ENCODE measurements at places on chromosomes 7 and 10.

DNA sequence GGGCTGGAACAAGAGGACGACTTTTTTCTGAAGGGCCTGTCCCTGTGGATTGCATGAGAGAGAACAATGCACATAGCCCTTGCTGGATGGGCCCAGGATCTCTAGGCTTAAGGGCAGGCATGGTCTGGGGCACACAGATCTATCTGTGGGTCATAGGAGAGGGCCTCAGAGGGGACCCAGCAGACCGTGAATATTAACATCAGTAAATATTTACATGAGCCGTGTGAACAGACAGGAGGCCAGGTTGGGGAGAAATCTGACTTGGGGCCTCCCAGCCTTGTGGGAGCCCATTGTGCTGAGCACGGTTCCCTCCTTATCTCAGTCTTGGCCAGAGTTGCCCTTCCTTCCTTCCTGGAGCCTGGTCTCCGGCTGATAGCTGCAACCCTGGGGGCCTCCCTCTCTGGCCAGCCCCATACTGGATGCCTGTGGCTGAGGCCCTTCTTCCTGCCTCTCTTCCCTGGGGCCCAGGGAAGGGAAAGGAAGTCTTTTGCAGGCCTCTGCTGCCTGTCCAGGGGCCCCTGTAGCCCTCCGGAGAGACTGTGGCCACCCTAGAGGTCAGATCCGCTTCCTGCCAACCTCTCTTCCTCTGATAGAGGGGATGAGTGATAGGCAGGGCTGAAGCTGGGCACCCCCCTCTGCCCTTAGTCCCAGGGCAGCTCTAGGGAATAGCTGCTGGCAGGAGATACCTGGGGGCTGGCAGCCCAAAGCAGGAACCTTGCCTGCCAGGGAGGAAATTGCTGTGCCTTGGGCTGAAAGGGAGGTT, 44.5 kb upstream of the TRIM8 start:
- no peak for DNase-seq

GRCh38 chr10:132467464-132468149, 70.0 kb upstream of the INPP5A start:
- DNase-seq: no peak

GRCh38 chr10:121444520-121445165, 153.6 kb downstream of the FGFR2 start:
- DNase-seq: no peak

- no peak for DNase-seq
Observed at GRCh38 chr10:45514291-45515270, 140.6 kb downstream of the ALOX5 start.
